Uterus (tissue), 4 donors: ENCODE measurements at places on chromosomes 5 and 9.

DNA sequence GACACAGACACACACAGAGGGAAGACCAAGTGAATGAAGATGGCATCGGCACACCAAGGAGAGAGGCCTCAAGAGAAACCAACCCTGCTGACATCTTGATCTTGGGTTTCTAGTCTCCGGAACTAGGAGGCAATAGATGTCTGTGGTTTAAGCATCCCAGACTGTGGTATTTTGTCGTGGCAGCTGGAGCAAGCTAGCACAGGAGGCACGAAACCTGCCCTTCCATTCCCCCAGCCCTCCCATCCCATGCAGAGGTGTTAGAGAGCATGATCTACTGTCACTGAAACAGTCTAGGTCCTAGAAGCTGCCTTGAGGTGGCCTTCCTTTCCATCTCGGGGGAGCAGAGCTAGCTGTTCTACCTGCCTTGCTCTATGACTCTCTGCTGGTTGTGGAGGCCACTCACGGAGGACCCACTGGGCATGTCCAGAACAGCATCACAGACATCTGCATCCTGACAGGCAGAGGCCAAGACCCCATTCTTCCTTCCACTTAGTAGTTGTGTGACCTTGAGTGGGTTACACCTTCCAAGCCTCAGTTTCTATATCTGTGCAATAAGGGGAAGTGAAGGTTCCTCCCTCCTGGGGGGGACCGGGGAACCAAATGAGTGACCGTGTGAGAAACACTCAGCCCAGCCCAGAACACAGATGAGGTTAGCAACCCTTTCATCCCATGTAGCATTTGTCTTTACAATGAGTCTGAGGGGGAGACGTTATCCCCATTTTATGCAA lies 134.3 kb upstream of the BOD1 start:
- no peak for DNase-seq

GRCh38 chr5:142156839-142157463 lies 48.4 kb downstream of the NDFIP1 start:
- no peak for DNase-seq

DNA sequence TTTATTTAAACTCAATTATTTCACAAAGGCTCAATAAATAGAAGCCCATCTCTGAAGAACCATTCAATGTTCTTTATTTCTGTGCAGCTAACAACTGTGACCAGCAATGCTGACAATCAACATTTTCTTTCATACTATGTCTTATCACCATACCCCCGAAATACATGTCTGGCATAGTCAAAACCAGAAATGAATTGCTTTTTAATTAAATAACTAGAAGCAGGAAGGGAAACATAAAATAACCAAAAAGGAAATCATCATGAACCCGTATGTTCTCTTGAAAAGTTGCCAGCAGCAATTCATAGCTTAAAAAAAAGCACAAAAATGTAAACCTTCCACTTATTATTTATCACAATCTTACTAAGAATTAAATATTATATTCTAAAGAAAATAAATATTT lies 212.4 kb downstream of the TMEM232 start:
- DNase-seq: no peak

- DNase-seq: no peak
Observed at GRCh38 chr9:134695144-134695543, 53.5 kb downstream of the COL5A1 start.

GRCh38 chr9:110317911-110318310 lies 19.8 kb downstream of the TXNDC8 start:
- DNase-seq: no peak

DNA sequence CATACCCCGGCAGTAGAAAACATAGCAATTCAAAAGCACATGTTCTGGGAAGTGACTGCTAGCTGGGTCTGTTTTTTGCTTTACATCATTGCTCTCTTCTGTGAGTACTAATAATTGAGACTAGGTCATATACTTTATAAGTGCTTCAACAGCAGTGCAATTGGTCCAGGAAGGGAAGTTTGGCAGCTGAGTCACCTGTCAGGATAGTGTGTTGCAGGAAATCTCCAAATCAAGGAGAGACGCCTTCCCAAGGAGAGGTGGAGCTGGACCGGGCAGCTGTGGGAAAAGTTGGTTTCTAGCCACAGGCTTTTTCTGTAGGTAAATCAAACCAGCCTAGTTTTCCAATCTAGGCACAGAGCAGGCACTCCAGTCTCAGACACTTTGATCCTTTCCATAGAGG lies 330.1 kb downstream of the ENC1 start:
- DNase-seq: no peak

- DNase-seq: peak; percentile 6
Observed at GRCh38 chr5:180640861-180641565, 8.4 kb downstream of the FLT4 start.

GRCh38 chr5:56326116-56326515 lies 93.0 kb upstream of the ANKRD55 start:
- no peak for DNase-seq

- DNase-seq: no peak
Observed at GRCh38 chr5:108728566-108729241, 19.0 kb upstream of the FER start.

GRCh38 chr5:141843156-141843927 lies 34.9 kb downstream of the PCDH1 start:
- no peak for DNase-seq

GRCh38 chr5:98318386-98318785 lies 455.1 kb upstream of the RGMB start:
- DNase-seq: no peak

- no peak for DNase-seq
Observed at GRCh38 chr5:66002415-66002814, 76.0 kb downstream of the ERBIN start.

- no peak for DNase-seq
Observed at GRCh38 chr9:100064872-100065581, 33.8 kb downstream of the ERP44 start.

GRCh38 chr9:116383936-116384335 lies 230.3 kb downstream of the PAPPA start:
- no peak for DNase-seq

DNA sequence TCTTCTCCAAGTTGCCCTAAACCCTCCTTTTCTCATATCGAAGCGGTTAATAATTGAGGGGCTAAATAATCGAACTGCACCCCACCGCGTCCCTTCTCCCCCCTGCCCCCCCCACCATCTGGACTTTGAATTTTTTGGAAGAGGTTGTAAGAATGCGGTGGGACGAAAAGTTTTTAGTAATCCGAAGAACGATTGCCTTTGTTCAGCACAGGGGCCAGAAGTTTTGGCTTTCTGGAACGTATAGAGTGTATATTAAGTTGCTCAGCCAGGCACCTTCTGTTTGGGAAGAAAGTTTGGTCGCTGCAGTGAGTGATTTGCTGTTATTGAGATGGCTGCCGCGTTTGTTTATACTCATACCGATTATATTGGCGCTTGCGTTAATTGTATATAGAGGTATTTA lies 518 bp downstream of the ERBIN start:
- DNase-seq: no peak

- DNase-seq: no peak
Observed at GRCh38 chr5:84715091-84715490, 330.4 kb upstream of the EDIL3 start.
